AG04450 (cell line): ENCODE measurements at places on chromosomes 2 and 18. TPM values are rescaled to one million over a fixed set of nuclear protein-coding genes. Genes with fewer than 3 reads are reported as not detected.

NMUR1 gene
- not detected in 2 replicates for polyA plus RNA-seq

STPG4 gene
- polyA plus RNA-seq: 0.05 and 0.14 TPM in 2 replicates

ABCG8 gene
- polyA plus RNA-seq: not detected in 2 replicates

- no peak for DNase-seq
These were observed 96.2 kb upstream of the RMP24 start for GRCh38 chr18:35876243-35876642.

CCDC88A gene
- polyA plus RNA-seq: 32.5 and 44.7 TPM in 2 replicates

GRCh38 chr18:74902147-74902455 is 304.4 kb downstream of the ZNF407 start:
- no peak for DNase-seq

- DNase-seq: no peak
These were observed 29.3 kb upstream of the INSIG2 start for GRCh38 chr2:118058951-118059350.

DNA sequence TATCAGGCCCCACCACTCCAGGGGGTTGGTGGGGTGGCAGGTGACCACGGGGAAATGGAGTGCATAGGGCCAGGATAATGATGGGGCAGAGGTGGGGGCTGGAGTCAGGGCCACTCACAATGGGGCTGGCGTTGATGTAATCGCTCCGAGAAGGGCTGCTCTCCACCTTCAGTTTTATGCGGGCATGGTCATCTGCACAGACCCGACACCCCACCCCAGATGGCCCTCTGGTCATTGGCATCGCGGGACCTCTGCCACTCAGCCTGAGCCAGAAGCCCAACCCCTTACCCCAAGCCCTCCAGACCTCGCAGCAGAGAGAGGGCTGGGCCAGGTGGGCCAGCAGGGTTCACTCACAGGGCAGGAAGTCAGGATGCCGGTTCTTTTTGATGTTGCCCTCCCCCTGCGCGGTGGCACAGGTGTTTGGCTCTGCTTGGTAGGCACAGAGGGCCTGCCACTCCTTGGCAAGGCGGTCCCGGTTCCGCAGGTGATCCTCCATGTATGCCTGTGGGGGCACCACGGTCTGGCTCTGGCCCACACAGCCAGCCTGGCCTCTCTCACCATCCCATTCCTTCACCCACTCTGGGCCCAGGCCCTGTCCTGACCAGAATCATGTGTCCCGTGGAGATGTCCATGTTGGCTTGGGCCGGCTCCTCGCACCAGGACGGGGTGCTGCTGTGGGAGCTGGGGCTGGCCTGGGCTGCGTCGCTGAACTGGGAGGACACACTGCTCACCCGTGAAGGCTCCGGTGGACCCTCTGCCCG is 12.4 kb downstream of the PTPRN start:
- DNase-seq: no peak

DNA sequence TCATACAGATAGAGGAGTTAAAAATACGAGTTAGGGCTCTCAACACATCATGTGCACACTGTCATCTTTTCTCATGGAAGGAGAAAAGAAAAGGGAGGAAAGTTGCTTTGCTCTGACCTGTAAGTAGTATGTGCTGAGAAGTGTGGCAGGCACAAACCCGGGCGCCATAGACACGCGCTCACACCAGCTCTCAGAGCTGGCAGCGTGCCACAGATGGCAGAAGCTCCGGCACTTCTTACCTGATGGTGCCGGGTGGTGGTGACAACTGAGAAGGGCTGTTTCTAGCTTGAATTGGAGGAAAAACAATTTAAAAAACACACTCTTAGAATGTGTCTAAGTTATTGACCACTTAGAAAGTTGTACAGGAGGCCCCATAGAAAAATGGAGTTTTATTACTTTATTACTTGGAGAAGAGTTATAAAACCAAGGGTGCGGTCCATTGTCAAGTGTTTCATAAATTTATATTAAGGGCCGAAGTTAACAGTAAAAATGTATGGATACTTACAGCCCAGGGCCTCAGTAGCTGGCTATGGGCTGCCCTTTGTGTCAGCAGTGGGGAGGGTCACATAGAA is 92.2 kb downstream of the DPP4 start:
- DNase-seq: no peak

SLC40A1 gene
- 5.2 and 5.4 TPM in 2 replicates for polyA plus RNA-seq

DNA sequence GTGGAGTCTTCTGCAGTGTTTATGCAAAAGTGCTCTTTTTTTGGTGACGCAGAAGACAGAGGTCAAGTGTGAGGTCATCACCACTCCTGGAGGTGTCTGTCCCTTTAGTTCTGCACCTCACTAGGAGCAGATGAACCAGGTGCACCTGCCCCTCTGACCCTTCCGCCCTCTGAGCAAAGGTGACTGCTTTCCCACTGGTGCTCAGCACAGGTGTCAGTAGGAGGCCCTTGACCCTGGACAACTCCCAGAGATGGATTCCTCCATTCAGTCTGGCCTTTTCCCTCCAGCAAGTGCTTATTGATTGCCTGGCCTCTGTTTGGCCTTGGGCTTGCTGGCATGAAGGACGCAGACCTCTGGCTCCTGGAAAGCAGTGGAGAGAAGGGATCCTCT is 8.7 kb upstream of the SLC4A3 start:
- no peak for DNase-seq

GRCh38 chr18:6728331-6728730 is 1.2 kb upstream of the ARHGAP28 start:
- no peak for DNase-seq

DNA sequence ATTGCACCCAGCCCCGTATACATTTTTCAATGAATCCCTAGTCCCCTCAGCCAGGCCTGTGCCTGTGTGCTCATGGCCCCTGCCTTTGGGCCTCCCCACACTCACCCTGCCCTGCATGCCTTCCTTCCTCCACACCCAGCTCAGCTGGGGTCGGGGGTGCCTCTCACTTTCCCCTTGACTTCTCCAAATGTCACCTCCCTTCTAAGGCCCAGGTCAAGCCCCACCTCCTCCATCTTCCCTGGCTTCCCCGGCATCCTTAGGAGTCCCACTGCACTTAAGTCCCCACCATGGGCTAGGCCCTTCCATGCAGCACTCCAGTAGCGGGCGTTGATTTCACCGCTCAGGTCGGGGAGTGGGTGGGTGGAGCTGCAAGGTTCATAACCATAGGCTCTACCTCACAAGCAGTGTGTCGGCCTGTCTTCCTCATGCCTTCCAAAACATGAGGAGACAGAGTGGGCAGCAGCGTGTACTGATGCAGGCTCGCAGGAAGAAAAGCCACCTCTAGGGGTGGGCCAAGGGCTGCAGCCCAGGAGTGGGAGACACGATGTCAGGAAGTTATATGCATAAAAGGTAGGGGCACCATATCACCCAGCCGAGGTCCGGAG is 47.7 kb downstream of the DNMT3A start:
- DNase-seq: no peak

TEX44 gene
- not detected in 2 replicates for polyA plus RNA-seq

GRCh38 chr18:36499938-36500337 is 202.4 kb downstream of the FHOD3 start:
- no peak for DNase-seq

DNA sequence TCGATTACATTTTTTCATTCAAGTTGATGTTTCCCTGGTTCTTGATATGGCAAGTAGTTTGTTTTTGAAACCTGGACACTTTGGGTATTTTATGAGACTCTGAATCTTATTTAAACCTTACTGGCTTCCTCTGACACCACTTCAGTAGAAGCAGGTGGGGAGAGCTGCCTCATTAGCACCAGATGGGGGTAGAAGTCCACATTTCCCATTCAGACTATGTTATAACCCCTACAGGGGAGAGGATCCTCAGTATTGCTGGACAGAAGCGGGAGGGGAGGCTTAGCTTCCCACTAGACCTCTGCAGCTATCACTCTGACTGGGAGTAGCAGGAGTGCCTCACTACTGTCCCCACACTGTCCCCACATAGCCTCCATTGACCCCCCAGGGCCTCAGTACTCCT is 145.3 kb upstream of the SLC35G4 start:
- DNase-seq: no peak

ABCG5 gene
- polyA plus RNA-seq: not detected in 2 replicates

DNA sequence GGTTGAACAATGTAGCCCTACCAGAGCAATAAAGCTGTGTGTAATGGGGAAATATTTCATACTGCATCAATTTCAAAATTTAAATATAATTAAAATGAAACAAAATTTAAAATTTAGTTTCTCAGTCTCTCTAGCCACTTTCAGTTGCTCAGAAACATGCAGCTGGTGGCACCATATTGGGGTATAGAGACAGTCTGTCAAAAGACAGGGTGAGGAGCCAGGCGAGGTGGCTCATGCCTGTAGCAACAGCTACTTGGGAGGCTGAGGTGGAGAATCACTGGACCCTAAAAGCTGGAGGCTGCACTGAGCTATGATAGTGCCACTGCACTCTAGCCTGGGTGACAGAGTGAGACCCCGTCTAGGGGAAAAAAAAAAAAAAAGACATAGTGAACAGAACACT is 20.1 kb downstream of the ANXA4 start:
- DNase-seq: no peak

GRCh38 chr2:25335204-25335603 is 6.5 kb downstream of the DNMT3A start:
- DNase-seq: no peak

GRCh38 chr2:18762667-18763066 is 173.3 kb upstream of the NT5C1B start:
- DNase-seq: no peak

DNA sequence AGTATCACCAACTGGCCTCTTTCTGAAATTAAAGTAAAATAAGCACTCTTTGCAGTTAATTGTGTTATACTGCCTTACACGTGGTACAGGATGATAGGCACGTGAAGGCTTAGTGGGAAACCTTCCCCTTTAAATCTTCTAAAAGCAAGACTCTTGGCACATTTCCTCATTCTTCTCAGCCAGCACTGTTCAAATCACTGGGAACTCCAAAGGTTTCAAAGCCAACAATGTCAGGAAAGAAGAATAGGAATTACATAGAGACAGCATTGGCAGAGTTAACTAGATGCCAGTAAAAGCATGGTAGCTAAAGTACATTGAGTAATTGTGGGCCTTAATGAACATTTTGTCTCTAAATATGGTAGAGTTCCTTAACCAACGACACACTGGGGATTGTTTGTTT is 96.4 kb downstream of the DTNA start:
- DNase-seq: no peak

AKAIN1 gene
- polyA plus RNA-seq: not detected in 2 replicates

- no peak for DNase-seq
These were observed 351.7 kb downstream of the RAD51AP2 start for GRCh38 chr2:17166506-17166905.

DNA sequence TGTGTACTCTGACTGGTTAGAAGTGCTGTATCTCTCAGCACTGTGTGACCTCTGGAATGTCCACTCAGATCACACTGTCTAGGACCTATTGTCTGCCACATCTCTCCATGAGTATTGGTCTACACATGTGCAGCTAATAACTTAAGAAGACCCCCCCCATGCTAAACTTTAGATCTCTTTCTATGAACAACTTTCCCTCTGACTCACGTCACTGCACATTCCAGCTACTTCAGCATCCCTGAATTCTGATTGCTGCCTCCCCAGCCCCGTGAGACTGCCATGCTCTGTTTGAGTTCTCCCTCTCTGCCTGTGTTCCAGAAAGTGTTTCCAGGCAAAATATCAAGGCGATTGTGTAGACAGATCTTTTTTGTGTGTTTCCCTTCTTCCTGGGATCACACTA is 41.8 kb downstream of the RAPGEF4 start:
- DNase-seq: no peak

DNA sequence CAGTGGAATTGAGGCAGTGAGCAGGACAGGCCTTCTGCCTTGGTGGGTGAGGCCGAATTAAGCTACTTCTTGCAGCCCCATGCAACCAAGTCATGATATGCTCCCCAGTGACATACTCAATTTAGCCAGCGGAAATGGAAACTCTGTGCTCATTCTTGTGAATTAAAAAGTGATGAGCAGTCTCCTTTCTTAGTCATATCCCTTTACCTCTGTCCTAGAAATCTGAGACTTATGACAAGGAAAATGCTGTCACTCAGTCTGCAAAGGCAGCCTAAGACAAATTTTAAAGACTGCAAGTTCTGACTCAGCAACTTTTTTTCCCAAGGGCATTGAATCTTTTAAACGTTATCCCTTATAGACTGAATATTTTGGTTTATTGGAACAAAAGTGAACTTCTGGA is 218.2 kb downstream of the SH3BP4 start:
- no peak for DNase-seq

CAPN14 gene
- polyA plus RNA-seq: 0.09 TPM in 2 replicates

ABCB11 gene
- not detected in 2 replicates for polyA plus RNA-seq

GRCh38 chr18:9808295-9809241 is 77.2 kb upstream of the TXNDC2 start:
- no peak for DNase-seq

GLB1L gene
- 8.8 and 9.6 TPM in 2 replicates for polyA plus RNA-seq

GRCh38 chr2:29917781-29918180 is 3.6 kb downstream of the ALK start:
- no peak for DNase-seq

DNA sequence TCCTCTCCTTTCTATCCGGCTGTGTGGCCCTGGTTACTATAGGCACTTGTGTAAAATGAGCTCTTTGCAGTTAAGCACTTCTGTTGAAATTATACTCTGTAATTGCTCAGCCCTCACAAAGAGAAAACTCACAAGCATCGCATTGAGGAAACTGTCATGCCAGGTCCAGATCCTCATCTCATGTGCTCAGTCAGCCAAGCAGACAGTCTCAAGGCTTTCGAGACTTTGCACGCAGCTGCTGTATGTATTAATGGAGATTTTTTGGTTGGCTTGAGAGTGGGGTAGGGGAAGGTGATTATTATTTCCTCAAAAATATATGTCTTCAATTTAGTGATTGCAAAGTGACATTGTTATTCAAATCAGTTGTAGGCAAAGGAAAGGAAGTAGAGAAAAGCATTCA is 33.0 kb upstream of the PHLPP1 start:
- no peak for DNase-seq

PCARE gene
- polyA plus RNA-seq: not detected in 2 replicates

GRCh38 chr2:235747786-235748091 is 253.9 kb downstream of the AGAP1 start:
- DNase-seq: no peak

DNA sequence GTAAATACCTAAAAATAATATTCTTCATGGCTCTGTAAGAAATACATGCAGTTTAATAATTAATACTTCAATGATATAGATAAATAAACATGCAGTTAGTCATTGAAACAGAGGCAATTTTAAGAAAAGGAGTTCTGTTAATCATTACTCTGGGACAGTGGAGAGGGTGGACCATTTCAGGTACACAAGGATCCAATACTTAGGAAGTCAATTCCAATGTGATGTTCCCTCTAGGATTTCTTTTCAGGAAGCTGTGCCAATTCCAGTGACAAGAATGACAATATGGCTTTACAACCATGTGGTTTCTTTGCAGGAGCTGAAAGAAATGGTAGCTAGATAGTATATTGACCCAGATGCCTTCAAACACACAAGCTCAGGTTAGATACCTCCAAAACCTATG is 175.8 kb upstream of the NETO1 start:
- no peak for DNase-seq

- DNase-seq: no peak
These were observed 31.2 kb upstream of the HPCAL1 start for GRCh38 chr2:10271509-10271908.

DNA sequence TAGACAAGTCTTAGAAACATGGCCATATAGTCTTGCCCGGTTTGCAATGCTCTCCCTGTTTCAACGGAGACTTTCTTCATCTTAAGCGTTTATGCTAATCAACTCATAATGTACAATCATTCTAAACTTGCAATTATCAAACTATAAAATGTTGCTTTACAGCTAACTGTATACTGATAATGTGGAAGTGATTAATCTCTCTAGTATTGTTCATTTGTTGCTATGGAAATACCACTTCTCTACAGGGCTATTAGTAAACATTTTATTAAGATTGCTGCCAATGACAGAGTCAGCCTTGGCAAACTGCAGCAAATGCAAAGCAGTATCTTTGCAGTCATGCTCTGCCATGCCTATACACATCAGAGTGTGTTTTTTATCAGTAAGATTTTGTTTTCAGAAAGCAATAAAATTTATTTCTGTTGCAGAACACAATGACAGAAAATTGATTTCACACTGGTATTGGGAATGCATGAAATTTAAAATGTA is 1201.8 kb upstream of the CDH2 start:
- DNase-seq: no peak

C2orf78 gene
- not detected in 2 replicates for polyA plus RNA-seq
